Coronary artery (tissue), 2 donors: ENCODE measurements at places on chromosomes 2 and 18.

GRCh38 chr2:156385242-156385641 lies 50.9 kb upstream of the GPD2 start:
- DNase-seq, result no peak

DNA sequence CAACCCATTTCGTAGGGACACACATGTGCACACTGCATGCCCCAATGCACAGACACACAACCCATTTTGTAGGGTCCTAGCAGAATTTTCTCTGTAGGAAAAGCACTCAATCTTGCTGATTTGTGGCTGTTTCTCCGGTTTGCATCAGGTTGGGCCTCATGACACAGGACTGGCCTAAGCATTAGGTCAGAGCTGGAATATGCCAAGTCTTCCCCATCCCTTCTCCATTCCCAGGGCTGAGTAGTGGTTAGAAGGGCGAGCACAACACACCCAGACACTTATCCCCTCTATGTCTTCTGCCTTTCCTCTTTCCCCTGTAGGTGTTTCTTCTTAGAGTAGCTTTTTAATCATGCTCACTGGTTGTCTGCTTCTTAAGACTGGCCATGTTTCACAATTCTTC lies 295.9 kb downstream of the SOX11 start:
- DNase-seq, result no peak

DNA sequence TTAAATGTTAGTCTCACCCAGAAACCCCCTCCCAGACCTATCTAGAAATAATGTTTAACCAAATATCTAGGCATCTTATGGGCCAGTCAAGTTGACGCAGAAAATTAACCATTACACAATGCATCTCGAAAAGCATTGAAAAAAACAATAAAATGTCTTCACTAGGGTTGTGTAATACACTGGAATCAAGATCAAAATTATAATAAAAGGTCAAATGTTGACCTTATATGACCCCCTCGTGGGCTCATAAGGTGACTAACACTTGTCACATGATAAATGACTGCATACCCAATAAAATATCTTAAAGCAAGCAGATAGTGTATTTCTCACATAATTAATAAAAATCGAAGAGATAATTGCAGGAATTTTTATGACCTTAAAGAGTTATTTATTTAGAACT lies 447.9 kb upstream of the DSEL start:
- no peak for DNase-seq

DNA sequence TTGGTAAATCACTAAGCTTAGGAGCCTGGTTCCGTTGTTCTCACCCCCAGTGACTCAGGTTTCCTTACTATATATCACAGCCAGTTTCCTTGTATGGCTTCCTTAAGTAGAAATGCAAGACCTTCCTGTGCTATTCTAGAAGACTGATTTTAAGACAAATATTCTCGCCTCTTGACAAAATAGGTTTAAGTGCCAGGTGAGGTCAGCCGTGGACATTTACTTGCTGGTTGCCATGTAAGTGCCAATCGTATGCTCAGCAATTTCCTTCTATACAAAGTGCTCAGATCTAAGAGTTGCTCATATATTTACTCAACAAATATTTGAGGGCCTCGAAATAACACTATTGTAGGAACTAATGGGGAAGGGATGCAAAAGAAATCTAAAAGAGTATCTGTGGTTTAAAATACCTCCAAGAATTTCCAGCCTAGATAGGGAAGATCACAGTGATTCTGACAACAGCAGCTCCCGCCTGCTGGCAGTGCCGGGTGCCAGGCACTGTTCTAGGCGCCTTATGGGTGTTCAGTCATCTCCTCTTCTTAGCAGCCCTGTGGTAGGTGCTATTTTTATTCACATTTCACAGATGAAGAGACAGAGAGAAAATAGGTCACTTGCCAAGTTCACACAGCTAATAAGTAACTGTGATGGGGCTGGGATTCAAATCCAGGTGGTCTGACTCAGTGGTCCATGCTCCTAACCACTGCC lies 95.3 kb upstream of the B3GNT7 start:
- DNase-seq, result no peak

GRCh38 chr2:157233506-157233905 lies 24.0 kb upstream of the GALNT5 start:
- DNase-seq, result no peak

- no peak for DNase-seq
Measured at GRCh38 chr2:223538920-223539440, 63.2 kb downstream of the SCG2 start.

DNA sequence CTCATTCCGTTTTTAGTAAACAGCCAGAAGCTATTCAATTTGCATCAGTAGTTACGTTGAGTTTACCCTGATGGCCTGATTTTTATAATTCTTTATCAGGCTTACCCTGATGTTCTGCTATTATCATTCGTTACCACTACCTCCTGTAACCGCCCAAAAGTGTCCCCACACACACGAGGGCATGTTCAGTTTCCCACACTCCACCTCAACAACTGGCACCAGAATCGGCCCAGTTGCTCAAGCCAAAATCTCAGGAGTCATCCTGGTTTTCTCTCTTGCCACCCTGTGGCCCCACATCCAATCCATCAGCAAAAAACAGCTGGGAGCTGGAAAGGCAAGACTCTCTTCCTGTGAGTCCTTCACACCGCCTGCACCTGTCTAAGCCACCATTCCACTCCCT lies 102.9 kb upstream of the RAB6C start:
- DNase-seq, result peak; percentile 28

GRCh38 chr2:122112216-122113005 lies 357.0 kb downstream of the TSN start:
- DNase-seq, result no peak

- no peak for DNase-seq
Measured at GRCh38 chr2:226873051-226873620, 37.3 kb downstream of the RHBDD1 start.

DNA sequence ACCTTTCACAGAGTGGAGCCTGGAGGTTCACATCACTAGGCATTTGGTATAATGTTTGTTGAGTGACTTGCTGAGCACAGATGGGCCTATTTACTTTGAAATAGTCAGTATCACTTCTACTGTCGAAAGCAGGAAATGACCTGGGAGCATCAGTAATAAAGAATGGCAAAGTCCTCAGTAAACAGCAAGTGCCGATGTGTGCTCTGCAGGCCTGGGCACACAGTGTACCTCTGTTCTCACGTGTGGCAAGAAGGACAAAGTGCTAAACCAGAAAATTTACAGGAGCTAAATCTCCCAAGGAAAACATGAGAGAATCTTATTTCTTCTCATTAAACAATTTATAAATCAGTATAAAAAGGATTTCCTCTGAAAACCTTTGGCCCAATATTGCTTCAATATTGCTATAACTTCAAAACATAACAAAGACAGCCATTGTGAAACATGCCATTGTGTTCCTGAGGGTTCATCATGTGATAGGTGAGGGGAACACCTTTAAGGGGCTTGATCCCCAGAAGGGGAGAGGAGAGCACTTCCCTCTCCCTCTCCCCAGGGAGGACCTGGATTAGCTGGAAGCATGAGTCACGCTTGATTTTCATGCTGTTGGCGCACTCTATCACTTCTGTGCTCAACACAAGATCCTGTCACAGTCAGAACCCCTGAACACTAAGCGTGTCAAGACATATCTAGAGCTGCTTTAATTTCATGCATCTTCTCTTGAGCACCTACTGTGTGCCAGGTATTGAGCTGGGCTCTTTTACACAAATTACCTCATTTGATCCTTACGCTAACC lies 131.5 kb upstream of the SMAD2 start:
- no peak for DNase-seq

- no peak for DNase-seq
Measured at GRCh38 chr2:215660687-215661086, 224.8 kb upstream of the FN1 start.

DNA sequence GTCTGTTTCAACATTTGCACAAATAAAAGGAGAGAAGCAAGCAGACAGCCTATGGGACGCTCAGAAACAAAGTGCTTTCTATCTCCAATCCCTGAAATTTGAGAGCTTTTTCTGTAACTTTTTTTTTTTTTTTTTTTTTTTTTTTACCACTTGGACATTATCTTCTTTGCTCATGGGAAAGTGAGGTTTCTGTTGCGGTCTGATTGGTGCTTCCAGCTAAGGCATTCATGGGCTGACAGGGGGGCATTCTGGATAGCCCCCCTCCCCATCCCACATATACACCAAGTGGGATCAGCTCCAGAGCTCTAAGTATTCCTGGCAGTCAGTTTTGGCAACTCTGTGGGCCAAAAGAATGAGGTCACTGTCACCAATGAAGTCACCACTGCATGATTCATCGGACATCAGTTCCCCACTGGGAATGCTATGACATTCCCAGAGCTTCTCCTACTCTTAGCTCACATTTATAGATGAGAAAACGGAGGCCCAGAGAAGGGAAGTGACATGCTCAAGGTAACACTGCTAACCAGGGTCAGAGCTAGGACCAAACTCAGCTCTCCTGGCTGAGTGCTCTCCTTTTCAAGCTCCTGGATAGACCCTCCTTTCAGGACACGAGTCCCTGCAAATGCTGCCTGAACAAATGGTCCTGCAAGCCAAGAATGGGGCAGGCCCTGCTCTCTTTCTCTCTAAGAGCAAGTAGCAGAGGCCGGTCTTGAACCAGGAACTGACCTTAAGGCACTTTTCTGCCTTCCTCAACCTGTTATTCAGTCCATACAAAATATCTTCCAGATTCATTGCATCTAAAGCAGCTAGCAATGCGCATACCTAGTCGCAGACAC lies 61.3 kb downstream of the TMEM247 start:
- peak; percentile 78 for DNase-seq

- DNase-seq, result peak; percentile 49
Measured at GRCh38 chr2:128603411-128603924, 284.8 kb upstream of the HS6ST1 start.

DNA sequence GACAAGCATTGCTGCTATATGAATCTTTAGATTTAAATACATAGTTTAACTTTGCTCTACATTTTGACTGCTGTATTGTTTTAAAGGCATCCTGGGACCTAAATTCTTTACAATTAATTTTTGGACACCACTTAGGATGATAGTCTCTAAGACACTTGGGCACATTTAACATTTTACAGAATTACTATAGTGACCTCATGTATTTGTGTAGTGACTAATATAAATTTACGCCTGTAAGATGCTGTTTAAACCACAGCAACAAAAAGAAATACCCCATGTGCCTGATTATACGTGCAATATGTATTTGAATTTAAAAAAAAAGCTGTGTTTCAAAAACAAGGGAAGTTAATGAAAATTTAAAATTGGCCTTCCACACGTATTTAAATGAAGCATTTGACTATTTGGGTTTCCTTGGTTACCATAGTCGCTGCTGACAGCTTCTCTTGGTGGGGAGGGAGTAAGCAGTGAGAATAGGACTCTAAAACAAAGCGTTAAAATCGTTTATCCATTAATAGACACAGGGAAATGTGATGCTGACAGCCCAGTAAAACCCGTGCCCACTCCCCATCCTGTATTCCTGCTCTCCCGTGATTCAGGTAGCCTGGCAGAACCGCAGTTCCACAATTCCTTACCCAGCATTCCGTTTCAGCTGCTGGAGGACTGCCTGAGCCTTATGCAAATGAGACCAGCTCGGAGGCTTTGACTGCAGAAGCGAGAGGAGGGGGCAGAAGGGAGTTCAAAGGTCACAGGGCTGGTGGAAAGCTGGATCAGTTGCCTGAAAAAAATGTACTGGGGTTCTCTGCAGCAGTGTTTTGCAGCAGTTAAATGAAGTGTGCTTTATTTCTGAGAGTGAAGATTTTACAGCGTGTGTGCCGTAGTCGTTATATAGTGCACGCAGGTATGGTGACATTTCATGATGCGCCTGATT lies 104.3 kb downstream of the CSRNP3 start:
- DNase-seq, result peak; percentile 79

GRCh38 chr2:234003972-234004617 lies 46.4 kb upstream of the SPP2 start:
- no peak for DNase-seq

DNA sequence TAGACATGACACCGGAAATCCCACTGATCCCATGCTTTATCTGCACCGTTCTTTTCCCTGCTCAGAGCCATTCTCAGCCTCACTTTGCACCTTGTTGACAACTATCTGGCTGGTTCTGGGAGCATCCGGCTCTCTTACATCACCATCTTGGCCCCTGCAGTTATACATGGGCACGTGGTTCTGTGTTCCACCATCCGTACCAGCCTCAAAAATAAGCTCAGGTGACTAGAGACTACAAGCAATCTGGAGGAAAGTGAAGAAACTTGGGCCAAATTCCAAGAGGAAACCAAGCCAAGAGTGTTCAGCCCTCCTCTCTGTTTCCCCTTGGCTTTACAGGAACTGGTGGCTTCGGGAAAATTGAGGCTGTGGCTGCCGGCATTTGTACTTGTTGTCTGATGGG lies 244.6 kb upstream of the ACVR2A start:
- no peak for DNase-seq

DNA sequence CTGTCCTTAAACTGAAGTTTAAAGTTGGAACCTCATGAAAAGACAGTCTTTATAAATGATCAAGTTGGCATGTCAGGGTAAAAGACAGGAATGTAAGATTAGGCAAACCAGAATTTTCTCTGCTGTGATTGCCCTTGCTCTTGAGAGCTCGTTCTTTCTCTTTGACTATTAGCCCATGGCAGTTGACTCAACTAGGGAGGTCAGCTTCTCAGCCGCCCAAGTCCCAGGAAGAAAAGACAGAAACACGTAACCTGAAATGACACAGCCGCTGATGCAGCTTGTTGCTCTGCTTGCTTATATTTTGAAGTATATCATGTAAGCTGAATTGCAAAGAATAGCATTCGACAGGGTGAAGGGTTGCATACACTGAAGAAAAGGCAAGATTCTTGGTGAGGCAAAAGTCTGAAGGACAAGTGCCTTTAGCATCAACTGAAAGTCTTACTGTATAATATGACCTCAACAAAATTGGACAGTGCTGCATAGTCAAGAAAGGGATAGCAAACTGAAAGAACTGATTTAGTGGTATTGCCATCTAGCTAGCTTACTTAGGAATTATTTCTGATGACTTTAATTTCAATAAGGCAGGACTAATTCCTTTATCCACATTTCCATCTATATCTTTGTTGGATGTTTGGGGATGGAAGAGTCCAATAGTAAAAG lies 54.7 kb downstream of the ARHGAP15 start:
- DNase-seq, result no peak

DNA sequence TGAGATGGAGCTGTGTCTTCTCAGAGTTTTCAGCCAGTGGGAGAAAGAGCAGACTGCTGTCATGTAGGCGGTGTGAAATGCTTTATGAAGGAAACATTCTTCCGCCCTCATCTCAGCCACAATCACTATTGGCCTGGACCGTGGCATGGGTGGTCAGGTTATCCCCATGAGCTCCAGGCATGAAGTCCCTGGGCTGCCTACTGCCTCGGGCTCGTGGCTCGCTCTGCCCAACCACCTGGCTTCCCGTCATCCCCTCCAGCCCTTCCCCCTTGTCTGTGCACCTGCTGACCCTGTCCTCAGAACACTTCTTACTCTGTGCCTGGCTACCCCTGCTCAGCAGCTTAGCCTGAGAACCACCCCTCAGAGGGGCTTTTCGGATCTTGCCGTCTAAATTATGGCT lies 15.5 kb downstream of the COLEC11 start:
- DNase-seq, result peak; percentile 47
